Forelimb muscle (tissue), 1 donor: ENCODE measurements at places on chromosomes 5 and 9. TPM values are rescaled to one million over a fixed set of nuclear protein-coding genes. Genes with fewer than 3 reads are reported as not detected.

The ALDH1B1 gene
- polyA plus RNA-seq, result 20.2 TPM

DNA sequence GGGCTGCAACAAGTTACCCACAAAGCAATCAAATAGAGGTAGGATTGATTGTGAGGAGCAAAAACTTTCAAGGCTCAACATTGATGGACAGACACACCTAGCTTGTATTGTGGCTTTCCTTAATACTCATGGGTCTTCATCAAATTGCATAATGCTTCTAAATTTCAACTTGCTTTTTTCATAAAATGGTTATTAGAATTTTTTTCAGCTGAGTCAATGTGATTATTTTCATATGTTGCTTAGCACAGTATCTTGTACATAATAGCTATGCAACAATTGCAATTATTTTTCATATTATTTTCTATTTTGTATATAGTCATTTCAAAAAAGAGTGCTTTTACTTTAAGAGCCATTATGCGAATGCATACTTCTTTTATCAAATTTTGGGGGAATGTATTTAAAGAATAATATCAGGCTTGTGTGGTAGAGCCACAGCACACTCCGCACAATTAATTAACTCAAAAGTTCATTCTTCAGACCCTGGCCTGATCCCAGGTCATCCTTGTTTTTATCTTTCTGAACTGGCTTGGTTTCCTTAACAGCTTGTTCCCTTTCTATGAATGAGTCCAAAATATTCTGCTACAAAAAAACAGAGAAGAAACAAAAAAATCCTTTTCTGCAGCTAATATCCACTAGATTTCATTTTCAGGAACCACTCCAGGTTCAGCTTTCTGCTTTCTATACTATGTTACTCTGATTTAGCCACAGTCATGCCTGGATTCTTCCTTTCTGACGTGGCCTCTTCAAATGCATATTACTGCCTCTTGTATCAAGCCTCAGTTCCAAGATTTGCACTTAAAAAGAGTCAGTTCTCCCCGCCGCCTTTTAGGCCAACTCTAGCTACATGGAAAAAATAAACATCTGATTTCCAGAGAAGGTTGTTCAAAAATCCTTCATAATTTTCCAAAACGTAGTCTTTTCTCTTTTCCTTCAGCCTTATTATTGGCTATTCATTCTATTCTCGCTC lies 45.3 kb upstream of the CDH9 start:
- DNase-seq, result peak; percentile 48

The SUB1 gene
- 257 TPM for polyA plus RNA-seq

The GSN gene
- 293 TPM for polyA plus RNA-seq

GRCh38 chr5:157620776-157621175 lies 31.5 kb downstream of the SOX30 start:
- DNase-seq, result no peak

DNA sequence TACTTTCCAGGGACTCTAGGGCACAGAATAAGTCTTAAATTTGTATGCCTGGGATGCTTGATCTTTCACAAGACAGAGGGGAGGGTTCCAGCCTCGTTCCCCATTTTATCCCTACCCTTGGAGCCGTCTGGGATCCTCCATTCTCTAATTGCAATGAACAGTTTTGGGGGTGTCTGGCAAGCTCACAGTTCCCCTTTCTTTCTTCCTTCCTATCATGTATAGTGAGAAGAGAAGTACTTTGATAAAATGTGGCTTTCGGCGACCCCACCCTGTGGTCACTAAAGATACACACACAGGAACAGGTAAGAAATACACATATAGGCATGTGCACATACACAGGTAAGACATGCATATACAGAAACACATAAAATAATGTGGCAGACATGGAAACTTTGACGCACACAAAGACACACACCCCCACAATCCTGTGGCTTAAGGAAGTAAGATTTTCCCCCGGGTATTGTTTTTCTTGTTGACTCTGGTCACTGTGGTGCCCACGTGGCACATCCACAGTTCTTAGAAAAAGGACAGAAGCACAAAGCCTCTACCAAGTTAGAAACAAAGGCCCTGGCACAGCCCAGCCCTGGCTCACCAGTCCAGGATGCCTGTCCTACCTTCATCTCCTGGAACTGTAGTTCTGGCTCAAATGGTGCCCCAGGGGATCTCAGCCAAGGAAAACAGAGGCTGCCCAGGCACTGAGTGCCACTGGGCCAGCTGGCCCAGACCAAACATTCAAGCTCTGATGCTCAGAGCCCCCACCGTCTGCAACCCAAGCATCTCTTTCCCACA lies 6.3 kb upstream of the SMU1 start:
- no peak for DNase-seq

DNA sequence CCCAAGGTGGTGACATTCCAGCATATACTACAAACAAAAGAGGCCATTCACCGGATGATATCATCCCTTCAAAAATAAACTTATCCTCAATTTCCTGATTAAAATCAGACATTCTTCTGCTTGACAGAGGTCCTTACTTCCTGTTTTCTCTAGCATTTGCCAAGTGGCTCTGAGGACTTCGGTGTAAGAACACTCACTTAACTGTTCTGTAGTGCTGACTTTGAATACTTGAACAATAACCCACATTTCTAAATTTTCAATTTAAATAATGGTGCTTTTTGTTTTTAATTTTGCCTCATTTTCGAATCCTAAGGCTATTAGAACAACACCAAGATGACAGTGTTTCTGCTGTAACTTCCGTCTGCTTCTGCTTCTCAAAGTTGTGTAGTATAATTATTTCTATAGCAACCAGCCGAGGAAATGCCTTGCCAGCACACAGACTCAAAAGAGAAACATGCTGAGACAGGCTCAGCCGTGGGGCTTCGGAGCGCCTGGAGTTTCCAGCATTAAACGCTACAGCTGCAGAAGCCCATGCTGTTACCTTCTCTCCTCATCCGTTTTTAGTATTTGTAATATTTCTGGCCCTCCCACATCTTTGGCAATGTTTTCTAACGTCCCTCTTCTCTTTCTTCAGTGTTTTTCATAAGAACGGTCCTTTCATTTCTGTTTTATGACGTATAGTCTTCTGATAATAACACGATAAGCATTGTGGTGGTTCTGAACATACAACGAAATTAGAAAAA lies 19.5 kb upstream of the ANXA1 start:
- DNase-seq, result peak; percentile 90

DNA sequence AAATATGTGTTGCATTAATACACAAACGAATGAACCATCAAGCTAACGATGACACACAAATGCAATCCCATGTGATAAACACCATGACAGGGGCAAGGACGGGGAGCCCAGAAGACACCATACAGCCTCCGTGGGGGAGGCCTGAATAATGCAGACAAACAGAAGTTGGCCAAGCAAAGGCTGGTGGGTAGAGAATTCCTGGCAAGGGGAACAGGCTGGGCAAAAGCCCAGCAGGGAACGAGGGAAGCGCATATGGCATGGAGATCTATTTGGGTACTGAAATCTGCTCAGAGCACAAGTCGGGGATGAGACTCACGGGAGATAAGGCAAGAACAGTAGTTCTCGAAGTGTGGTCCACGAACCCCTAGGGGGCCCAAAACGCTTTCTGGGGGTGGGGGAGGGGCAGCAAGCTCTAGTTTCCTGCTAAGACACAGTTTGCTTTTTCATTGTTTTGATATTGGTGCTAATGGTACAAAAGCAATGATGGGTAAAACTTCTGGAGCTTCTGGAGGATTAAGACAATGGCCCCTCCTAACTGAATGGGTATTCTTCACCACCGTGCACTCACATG lies 42.9 kb upstream of the FBXW11 start:
- DNase-seq, result no peak

DNA sequence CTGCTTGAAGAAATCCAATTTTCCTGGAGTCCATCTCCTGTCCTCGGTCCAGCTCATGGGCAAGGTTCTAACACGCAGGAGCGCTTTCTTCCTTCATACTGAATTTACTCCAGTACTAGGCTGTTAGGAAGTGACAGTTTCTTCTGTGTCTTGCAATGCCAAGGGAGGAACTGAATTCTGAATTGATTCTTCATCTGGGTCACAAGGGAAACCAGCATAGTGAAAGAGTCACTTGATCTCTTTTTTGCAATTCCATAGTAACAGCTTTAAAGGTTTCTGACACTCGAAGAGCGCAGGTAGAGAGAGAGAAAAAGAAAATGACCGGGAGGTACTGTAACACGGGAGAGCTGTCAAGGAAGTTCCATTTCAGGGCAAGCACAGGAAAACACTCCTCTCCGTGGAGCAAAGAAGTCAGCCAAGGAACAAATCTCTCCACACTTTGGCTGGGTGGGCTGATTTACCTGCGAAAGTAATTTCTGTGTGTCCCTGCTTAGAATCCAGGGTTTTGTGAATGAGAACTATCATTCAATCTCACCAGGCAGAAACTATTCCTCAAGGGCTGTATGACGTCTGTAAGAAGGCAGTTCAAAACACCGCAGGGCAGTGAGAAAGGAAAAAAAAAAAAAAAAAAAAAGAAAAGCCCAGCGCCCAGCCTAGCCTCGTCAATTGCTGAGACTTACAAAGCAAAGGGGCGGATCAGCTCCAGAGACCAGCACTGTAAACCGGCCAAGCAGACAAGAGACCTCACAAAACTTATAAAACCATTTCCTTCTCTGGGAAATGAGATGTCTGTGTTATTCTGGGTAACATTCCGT lies 617.8 kb downstream of the PDE4D start:
- no peak for DNase-seq

The SEMA5A gene
- polyA plus RNA-seq, result 27.1 TPM

DNA sequence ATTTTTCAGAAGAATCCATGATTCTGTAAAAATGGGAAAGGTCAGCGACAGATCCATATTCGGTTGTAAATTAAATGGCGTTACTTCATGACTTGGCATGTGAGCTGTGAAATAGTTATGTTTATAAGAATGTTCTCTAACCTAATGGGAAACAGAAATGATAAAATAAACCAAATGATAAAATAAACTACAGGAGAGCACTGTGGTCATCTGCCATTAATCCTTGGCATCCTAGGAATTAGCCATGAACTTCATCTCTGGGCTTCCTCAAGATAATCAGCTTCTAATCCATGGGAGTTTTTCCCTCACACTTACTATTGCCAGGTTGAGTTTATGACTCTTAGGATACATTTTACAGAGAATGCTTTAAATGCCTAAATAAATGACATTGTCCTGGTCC lies 94.6 kb upstream of the SLC30A5 start:
- DNase-seq, result no peak
